Fibroblast of skin of left quadriceps (primary cell): ENCODE measurements at places on chromosomes 1 and 21.

DNA sequence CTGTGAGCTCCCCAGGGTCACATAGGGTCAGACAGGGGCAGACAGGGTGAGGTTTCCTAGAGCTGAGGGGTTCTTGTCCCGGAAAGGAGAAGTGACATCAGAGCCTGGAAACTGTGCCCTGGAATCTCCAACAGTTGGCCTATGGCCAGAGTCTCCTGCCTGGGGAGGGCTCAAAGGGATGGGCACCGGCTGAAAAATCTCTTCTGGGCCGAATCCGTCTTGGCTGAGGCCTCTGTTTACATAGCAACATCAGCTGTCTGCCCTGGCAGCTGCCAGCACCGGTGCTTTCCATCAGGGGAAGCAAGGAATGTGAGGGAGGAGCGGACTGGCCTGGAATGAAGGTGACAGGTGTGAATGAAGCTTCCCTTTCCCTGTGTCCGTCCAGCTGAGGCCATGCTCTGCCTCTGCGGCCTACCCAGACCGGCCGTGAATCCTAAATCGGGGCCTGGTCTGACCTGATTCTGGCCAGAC is 30.7 kb downstream of the VASH2 start:
- DNase-seq: no peak

DNA sequence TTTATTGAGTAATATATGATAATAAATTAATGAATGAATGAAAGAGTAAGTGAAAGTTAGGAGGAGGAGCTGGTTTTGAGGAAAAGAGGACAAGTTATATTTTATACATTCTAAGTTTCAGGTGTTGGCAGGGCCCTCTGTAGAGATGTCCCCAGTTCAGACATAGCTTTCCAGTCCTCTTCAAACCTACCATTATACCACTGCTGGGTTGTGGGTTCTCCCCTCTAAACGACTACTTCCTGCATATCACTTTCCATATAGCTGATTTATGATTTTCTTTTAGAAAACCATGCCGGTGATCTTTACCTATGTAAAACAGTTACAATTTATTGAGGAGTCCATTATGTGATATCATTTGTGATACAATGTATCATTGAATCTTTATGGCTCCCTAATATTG is 116.9 kb downstream of the RUNX1 start:
- no peak for DNase-seq

- no peak for DNase-seq
Observed at GRCh38 chr1:5913876-5914275, 78.3 kb downstream of the NPHP4 start.

DNA sequence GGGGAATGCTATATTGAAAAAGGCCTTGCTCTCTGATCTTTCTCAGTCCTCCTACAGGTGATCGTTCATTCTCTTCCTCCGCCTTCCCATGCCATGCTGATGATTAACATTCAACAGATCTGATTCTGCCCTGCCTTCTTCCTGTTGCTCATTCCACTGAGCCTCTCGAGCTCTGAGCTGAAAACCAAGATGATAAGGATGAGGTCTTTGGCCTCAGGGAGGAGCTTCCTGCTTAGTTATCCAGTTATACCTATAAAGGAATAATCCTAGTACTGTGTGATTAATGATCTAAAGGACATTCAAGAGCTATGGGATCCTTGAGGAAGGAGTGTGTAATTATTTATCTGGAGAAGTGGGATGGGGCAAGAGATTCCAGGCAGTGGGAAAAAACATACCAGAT is 25.2 kb upstream of the MAP3K7CL start:
- DNase-seq: no peak

DNA sequence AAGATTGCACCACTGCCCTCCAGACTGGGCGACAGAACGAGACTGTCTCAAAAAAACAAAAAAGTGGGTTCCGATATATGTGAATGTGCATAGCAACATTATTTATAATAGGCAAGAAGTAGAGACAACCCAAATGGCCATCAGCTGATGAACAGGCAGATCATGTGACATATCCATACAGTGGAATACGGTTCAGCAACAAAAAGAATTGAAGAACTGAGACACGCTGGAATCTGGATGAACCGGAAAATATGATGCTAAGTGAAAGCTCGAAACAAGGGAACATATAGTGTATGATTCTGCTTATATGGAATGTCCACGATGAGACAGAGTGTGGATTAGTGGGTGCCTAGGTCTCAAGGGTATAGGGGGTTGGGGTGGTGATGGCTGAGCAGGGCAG is 28.5 kb upstream of the MORC3 start:
- DNase-seq: no peak

- DNase-seq: no peak
Observed at GRCh38 chr1:65792669-65793358, at the start of gene PDE4B. Gene PDE4B (plus strand): TSS chr1:65792895.

GRCh38 chr1:201842472-201843027 is 13.6 kb downstream of the IPO9 start:
- DNase-seq: no peak

DNA sequence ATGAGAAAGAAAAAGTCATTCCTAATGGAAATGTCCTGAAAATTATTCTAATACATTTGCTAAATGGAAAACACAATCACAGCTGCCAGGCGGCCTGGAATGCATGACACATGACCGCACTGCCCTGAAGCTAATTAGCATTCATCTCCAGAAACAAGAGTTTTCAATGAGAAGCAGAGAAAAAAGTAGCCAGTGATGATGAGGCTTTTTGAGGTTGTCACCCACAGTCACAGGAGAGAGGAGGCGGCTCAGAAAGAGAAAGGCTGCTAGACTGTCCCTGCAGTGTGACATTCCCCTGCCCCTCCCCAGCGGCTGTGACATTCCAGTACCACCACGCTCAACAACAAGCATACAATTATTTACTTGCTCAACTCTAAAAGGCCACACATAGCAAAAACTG is 122.9 kb upstream of the KRTAP19-8 start:
- no peak for DNase-seq

- DNase-seq: peak; percentile 100
Observed at GRCh38 chr1:24642481-24643362, at the start of gene SRRM1. Gene SRRM1 (plus strand): TSS chr1:24643302. CDS start chr1:24643327, 25 bp downstream.

DNA sequence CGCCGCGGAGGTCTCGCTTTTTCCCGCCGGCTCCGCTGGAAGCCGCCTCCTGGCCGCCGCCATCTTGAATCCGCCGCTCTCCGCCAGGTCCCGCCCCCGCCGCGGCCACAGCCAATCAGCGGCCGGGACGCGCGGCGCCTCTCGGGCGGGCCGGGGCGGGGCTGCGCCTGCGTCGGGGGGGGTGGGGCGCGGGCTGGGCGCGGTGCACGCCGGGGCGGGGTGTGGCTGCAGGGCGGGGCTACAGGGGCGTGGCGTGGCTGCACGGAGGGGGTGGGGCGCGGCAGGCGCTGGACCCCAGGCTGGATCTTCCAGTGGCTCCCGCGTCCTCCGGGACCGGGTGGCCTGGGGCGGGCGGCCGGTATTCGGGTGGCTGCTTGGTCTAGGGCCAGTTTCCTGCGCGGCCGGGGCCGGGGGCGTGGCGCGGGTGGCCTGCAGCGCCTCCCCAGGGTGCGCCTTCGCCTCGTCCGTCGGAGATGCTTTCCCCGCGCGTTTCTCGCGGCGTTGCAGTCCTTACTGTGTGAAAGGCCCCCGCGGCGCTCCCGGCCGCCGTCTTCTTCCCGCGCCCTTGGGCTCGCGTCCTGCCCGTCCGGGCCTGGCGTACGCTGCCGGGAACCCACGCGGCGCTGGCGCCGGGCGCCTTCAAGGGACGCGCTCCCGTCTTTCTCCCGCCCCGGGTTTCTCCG is 575 bp downstream of the PCNT start:
- DNase-seq: peak; percentile 65

- DNase-seq: no peak
Observed at GRCh38 chr1:11486231-11487009, 7.5 kb downstream of the DISP3 start.

DNA sequence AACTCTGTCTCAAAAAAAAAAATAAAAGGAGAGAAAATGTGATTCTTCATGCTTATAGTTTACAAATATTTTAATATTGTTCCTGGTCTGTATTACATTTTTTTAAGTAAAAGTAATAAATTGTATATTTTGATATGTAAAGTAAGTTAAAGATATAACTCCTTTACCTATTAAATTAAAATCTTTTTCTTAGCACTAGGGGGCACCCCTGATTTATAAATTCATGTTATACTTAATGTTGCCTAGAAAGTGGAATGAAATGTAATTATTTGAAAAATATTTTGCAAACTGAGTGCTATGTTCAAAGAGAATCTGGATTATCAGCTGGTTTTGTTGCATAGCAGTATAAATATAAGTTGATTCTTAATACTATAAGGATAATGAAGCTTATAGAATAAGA is 49.2 kb downstream of the RALGPS2 start:
- peak; percentile 10 for DNase-seq

- DNase-seq: no peak
Observed at GRCh38 chr1:12080156-12080555, 17.1 kb downstream of the TNFRSF8 start.

DNA sequence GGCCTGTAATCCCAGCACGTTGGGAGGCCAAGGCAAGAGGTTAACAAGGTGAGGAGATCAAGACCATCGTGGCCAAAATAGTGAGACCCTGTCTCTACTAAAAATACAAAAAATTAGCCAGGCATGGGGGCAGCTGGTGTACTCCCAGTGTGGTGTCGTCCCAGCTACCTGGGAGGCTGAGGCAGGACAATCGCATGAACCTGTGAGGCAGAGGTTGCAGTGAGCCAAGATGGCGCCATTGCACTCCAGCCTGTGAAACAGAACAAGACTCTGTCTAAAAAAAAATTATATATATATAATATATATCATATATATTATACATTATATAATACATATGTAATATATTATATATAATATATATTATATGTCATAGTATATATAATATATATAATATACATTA is 249.2 kb upstream of the TPTE start:
- DNase-seq: no peak

- DNase-seq: no peak
Observed at GRCh38 chr1:151418081-151418480, 18.7 kb downstream of the PSMB4 start.

DNA sequence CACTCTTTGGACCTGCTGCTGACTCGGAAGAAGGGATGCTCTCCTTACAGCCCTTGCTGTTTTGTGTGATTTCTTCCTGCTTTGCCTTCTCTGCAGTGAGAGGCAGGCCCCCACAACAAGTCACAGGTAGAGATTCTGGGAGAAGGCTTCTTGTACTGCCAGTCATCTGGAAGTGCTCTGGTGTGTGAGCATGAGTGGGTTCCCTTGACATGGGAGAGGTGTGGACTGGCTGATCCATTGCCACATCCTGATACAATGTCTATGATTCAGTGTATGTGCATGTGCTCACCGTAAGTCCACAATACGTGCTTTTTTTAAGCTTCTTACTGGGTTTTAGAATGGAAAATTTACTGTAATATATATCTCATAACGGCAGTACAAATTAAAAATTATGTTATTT is 46.0 kb upstream of the PLA2G4A start:
- no peak for DNase-seq

DNA sequence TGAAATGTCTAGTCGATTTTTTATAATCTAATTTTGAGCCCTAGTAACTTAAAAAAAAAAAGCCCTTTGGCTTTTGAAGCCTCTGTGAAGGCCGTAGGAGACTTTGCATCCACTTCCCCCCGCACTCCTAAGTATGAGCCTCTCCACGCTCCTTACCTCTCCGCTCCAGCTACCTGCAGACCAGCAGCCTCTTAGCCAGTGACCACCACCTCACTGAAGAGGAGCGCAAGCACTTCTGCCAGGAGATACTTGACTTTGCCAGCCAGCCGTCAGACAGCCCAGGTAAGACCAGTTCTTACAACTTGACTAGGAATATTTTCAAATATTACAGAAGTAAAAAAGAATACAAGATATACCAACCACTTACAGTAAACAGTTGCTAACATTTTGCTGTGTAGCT is 27.4 kb upstream of the PWP2 start:
- no peak for DNase-seq

GRCh38 chr1:163737261-163737660 is 415.5 kb downstream of the NUF2 start:
- DNase-seq: no peak

DNA sequence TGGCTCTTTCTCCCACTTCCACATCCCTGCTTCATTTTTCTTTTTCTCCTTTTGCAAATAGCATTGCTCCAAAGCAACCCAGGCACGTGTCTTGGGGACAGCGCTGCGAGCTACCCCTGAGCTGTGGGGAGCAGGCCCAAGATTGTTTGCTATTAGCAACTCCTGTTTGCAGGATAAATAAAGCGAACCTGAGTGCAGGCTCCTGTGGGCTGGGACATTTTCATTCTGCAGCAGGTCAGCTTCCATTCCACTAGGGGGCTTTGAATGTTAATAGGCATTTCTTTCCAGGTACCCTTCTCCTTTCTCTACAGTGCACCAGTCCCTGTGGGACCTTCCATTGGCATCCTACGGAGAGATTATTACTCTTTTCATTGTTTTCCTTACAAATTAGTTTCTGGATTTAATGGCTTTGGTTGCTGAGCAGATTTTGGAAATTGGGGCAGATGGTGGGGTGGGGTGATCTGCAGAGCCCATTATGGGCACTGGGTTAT is 54.0 kb downstream of the OLFML3 start:
- DNase-seq: no peak

GRCh38 chr1:237000191-237000590 is 4.0 kb downstream of the MT1HL1 start:
- DNase-seq: no peak

DNA sequence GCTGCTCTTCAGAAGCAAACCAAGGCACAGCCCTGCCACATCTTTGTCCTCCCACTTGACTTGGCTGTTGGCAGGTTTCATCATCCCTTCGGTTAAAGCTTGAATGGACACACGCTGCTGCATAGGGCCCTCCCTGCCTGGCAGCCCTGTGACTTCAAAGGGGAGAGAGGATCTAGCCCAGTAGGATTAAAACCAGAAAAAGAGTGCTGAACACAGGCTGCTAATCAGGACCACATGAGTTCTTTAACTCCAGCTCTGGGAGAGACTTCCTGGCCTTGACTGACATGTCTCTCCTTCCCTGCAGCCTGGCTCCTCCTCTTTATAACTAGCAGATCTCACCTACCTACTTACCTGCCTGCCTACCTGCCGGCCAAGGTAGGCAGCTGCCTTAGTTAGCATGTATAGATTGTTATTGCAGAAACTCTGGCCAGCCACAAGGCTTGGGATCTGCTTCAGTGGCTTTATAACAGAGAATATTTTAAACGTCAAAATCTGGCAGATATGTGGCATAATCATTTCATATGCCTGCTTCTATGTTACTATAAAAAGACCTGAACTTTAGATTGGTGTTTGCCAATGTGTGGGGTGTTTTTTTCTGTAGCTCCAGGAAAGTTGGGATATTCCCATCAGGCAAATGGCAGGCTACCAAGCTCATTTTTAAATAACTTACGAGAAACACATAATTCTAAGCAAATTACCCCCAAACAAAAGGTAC is 49.4 kb downstream of the ERG start:
- peak; percentile 34 for DNase-seq

- DNase-seq: no peak
Observed at GRCh38 chr1:15983275-15983674, 7.4 kb upstream of the ZBTB17 start.

GRCh38 chr1:248918131-248918530 is 12.1 kb downstream of the PGBD2 start:
- no peak for DNase-seq

DNA sequence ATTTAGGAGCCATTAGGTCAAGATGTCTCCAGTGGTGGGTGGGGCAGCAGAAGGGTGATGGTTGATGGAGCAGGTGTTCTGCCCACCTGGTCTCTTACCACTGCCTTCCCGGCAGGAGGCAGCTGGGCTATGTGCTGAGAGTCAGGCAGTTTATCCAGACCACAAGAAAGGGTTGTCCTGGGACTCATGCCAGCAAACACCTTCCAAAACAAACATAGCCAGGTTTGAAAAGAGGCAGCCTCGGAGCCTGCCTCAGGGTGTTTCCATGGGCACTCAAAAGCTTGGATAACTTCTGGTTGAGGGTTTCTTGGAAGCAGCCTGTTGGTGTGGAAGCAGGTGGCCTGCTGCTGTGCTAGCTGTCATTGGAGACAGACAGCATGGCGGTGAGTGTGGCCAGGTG is 187.2 kb downstream of the PCP4 start:
- DNase-seq: no peak
